Cardiac muscle cell (in vitro differentiated cells and primary cell): ENCODE measurements at places on chromosomes 11 and 22. TPM values are rescaled to one million over a fixed set of nuclear protein-coding genes. Genes with fewer than 3 reads are reported as not detected.

- DNase-seq, result no peak
- no peaks in the 10 kb centered on the region for H3K27me3 ChIP-seq
- H3K36me3 ChIP-seq, result no peaks in the 10 kb centered on the region
- peaks cover 26% of the 10 kb centered on the region for H3K4me1 ChIP-seq
- no peak overlapping the region for H3K27ac ChIP-seq
These were observed 288.5 kb downstream of the NTM start for GRCh38 chr11:131658952-131659351.

DNA sequence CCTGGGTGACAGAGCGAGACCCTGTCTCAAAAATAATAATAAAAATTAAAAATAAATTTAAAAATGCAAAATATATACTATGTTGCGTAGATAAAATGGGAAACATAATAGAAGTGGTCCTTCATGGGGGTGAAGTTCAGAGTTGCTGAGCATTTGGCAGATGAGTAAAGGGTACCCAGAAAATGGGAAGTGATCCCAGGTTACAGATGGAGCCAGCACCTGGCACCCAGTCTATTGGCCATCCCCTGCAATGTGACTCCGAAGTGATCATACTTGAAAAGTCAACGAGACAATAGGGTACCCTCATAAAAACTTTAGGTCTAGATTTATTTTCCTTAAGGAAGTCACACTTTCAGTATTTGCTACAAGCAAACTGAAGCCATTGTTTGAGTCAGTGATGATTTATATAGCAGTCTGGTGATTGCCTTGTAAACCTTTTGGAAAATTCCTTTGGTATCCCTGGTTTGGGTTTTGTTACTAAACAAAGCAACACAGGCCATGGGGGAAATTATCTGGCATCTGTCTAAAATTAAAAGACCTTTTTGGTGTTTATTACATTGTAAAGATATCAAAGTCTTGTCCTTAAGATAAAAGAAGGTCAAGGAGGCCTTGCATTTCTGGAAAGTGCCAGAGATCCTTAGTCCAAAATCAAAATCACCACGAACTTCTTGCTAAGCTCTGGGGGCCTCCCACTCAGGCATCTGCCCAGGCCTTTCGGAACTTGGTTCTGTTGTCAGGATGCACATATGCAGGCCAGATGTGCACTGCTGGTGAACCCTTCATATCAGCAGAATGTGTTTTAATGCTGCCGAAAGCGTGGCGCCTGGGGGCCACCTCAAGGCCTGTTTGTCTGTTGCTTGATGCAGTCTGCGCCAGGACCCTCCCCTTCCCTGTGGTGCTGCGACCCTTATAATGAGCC lies 4.3 kb downstream of the SMARCB1 start:
- H3K4me3 ChIP-seq, result no peak overlapping the region
- no peaks in the 10 kb centered on the region for H3K27me3 ChIP-seq
- peaks cover 26% of the 10 kb centered on the region for H3K36me3 ChIP-seq
- peak; percentile 78 for DNase-seq
- no peak overlapping the region for H3K27ac ChIP-seq

The SGSM1 gene
- total RNA-seq, result 0.25 and 0.39 TPM in 2 replicates

- H3K36me3 ChIP-seq, result peaks cover 15% of the 10 kb centered on the region
- no peaks in the 10 kb centered on the region for H3K27me3 ChIP-seq
- H3K4me3 ChIP-seq, result peak overlapping the region; percentile 78
- DNase-seq, result no peak
- peaks cover 5% of the 10 kb centered on the region for H3K4me1 ChIP-seq
These were observed 822 bp downstream of the RBX1 start for GRCh38 chr22:40951795-40952605.

GRCh38 chr11:86938900-86939880 lies 16.0 kb downstream of the FZD4 start:
- H3K4me3 ChIP-seq, result no peak overlapping the region
- H3K27me3 ChIP-seq, result no peaks in the 10 kb centered on the region
- H3K4me1 ChIP-seq, result peaks cover 62% of the 10 kb centered on the region
- peak overlapping the region; percentile 80 for H3K27ac ChIP-seq
- peak; percentile 75 for DNase-seq

- H3K4me1 ChIP-seq, result no peaks in the 10 kb centered on the region
- H3K4me3 ChIP-seq, result no peak overlapping the region
- peak; percentile 17 for DNase-seq
- no peak overlapping the region for H3K27ac ChIP-seq
- H3K36me3 ChIP-seq, result peaks cover 31% of the 10 kb centered on the region
These were observed 8.6 kb downstream of the THYN1 start for GRCh38 chr11:134244593-134244992.

DNA sequence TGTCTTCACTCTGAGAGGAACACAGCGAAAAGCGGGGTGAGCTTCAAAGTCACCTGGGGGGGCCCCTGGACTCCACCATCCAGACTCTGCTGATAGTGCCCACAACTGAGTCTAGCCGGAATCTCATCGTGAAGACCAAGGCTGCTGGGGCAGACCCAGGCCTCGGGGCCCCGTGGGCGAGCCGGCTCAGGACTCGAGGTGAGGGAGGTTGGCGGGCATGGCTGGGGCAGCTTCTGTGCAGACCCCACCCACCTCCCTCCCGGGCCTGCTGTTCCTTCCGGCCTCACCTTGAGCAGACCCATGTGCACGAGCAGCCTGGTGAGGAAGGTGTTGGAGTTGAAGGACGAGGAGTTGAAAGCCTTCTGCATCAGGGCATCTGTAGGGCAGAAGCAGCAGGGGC lies 8.7 kb upstream of the CHADL start:
- peaks cover 46% of the 10 kb centered on the region for H3K36me3 ChIP-seq
- no peaks in the 10 kb centered on the region for H3K27me3 ChIP-seq
- no peaks in the 10 kb centered on the region for H3K4me1 ChIP-seq
- no peak for DNase-seq

DNA sequence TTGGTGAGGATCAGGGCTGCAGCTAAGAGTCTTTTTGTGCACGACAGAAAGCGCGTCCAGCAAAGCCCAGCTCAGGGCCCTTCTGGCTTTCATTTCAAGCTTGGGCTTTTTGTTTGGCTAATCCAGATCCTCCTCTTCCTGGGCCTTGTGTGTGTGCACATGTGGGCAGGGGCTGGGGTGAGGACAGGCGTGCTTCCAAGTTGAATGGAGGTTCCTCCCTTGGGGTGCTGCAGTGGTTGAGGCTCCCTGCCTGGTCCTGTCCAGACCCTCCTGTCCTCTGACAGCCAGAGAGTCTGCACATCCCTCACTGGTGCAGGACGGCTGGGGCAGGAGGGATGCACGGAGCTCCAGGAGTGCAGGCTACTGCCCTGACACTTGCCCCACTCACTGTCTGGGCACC lies 62.0 kb upstream of the NECTIN1 start:
- H3K4me3 ChIP-seq, result no peak overlapping the region
- H3K4me1 ChIP-seq, result no peaks in the 10 kb centered on the region
- no peak overlapping the region for H3K27ac ChIP-seq
- no peak for DNase-seq
- H3K36me3 ChIP-seq, result no peaks in the 10 kb centered on the region
- H3K27me3 ChIP-seq, result no peaks in the 10 kb centered on the region
